ENCODE measurements at places on chromosomes 1 and 21. TPM values are rescaled to one million over a fixed set of nuclear protein-coding genes. Genes with fewer than 3 reads are reported as not detected.
A peak's percentile ranks its signal among the peaks of the same experiment; 100 is the strongest.

- DNase-seq = no peak
Measured at GRCh38 chr1:228751360-228752098, 16.2 kb downstream of the RHOU start.

- peak; percentile 11 for DNase-seq
Measured at GRCh38 chr21:36504067-36505058, 24.4 kb upstream of the CLDN14 start.

GRCh38 chr1:145887631-145888030 is 2.0 kb upstream of the ANKRD35 start:
- no peak for DNase-seq

The FNBP1L gene
- total RNA-seq = 22.1 TPM

GRCh38 chr1:227378181-227378580 is 59.9 kb upstream of the CDC42BPA start:
- no peak for DNase-seq

The PFDN2 gene
- 34.2 TPM for total RNA-seq

- no peak for DNase-seq
Measured at GRCh38 chr1:202953392-202953791, 4.7 kb downstream of the ADIPOR1 start.

- no peak for DNase-seq
Measured at GRCh38 chr1:109319114-109319513, 12.3 kb upstream of the MYBPHL start.

- DNase-seq = no peak
Measured at GRCh38 chr1:23798662-23799142, 1.9 kb downstream of the GALE start.

DNA sequence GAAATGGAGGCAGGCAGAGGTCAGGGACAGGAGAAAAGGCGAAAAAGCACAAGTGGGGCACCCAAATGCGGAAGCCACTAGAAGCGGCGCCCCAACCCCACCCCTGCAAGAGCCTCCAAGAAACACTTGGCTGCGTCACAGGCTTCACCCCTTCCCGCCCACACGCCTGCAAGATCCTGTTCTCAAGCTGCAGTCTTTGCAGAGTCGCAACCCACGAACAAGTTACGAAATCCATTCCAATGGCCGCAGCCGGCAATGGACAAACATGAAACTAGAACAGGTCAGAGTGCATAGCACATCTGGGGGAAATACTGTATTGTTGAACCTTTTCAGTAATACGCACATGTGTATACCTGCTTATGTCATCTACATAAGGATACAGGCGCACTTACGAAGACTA is 103.6 kb downstream of the PSMG1 start:
- DNase-seq = no peak

- no peak for DNase-seq
Measured at GRCh38 chr1:58345215-58346035, 201.1 kb downstream of the OMA1 start.

The PSEN2 gene
- total RNA-seq = 31.2 TPM

GRCh38 chr1:153922076-153922971 is 448 bp downstream of the GATAD2B start:
- peak; percentile 74 for DNase-seq

The STIL gene
- 8.0 TPM for total RNA-seq

DNA sequence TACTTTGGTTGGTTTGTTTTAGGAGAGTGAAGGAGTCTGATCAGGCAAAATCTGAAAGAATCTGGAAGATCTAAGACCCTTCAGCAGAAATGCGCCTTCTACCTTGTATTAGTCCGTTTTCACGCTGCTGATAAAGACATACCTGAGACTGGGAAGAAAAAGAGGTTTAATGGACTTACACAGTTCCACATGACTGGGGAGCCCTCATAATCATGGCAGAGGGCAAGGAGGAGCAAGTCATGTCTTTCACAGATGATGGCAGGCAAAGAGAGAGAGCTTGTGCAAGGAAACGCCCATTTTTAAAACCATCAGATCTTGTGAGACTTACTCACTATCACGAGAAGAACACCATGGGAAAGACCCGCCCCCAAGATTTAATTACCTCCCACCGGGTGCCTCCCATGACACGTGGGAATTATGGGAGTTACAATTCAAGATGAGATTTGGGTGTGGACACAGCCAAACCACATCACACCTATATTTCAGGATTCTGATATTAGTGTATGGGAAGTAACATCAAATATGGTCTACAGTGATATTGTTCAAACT is 99.3 kb downstream of the GLUL start:
- no peak for DNase-seq

DNA sequence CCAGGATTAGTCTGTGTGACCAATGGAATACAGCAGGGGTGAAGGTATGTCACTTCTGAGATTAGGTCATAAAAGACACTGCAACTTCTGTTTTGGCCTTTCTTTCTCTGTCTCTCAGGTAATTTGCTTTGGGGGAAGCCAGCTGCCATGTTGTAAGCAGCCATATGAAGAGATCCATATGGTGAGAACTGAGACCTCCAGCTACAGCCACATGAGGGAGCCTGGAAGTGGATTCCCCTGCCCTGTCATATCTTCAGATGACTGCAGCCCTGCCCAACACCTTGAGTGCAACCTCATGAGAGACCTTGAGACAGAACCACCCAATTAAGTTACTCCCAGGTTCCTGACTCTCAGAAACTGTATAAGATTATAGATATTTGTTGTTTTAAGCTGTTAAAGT is 70.1 kb upstream of the ESRRG start:
- no peak for DNase-seq

GRCh38 chr1:52007215-52008002 is 16.9 kb upstream of the RAB3B start:
- no peak for DNase-seq

The ATAD3A gene
- 20.7 TPM for total RNA-seq

The LRRC38 gene
- total RNA-seq = not detected

The HAPLN2 gene
- not detected for total RNA-seq

- no peak for DNase-seq
Measured at GRCh38 chr1:43971336-43971980, 1.6 kb downstream of the DPH2 start.

The RNU1-3 gene
- total RNA-seq = under 0.01 TPM

DNA sequence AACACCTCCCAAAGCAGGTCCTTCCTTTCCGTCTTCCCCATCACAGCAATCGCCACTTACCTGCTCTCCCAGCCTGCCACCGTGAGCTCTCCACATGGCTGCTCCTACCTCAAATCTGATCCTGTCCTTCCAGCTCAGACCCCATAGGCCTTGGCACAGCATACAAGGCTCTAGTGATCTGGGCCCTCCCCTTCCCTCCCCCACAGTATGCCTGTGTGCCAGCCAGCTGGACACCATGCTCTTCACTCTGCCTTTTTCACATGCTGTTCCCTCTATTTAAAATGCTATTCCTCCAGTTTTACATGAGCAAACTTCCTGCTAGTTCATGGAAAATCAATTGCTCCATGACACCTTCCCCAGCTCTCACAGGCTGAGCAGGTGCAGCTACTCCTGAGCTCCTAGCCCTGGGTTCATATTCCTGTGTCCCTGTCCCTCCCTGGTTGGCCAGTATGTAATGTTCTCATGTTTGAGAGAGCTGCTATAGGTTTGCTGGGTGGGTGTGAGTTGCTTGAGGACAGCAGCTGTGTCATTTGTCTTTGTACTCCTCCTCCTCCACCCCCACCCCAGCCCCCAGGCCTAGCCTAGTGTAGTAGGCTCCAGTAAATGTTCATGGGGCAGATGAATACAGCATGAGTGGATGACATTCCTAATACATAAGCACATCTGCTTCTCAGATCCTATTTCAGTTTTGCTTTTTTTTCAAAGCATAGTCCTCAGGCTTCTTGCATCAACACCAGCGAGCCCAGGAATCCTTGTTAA is 6.3 kb upstream of the TNNT2 start:
- DNase-seq = peak; percentile 36

DNA sequence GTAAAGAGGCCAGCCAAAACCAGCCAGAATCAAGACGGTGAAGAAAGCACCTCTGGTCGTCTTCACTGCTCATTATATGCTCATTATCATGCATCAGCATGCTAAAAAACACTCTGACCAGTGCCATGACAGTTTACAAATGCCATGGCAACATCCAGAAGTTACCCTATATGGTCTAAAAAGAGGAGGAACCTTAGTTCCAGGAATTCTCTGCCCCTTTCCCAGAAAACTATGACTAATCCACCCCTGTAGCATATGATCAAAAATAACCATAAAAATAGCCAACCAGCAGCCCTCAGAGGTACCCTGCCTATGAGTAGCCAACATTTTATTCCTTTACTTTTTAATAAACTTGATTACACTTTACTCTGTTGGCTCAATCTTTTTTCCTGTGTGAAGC is 34.2 kb upstream of the PBX1 start:
- no peak for DNase-seq

DNA sequence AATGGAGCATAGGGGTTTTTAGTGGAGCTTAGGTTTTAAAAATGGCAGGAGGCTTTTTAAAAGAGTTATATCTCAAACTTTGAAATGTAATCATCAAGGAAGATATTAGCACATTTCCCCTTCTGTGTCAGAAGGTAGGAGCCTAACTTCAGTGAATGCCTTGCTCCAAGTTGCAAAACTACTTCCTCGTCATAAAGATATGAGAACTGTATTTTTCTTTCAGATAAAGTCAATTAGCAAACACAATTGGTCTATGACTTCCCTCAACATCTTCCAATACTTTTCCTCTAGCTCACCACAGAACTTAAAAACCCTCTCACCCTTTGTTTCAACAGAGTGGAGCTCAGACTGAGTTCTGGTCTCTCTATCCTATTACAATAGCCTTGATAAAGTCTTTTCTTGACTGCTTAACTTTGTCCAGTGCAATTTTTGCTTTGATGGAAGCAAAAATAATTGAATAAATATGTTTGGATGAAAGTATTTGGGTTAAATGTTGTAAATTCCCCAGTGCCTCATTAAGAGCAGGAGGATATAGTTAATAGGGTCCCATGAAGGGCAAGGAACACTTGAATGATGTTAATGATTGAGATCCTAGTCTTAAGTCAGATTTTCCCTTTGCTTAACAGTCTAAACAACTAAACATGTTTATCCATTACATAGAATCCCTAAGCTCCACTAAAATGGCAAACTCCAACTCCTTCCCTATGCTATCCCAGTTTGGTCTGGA is 58.9 kb downstream of the TNFSF18 start:
- no peak for DNase-seq

The OR2L5 gene
- total RNA-seq = 0.27 TPM

DNA sequence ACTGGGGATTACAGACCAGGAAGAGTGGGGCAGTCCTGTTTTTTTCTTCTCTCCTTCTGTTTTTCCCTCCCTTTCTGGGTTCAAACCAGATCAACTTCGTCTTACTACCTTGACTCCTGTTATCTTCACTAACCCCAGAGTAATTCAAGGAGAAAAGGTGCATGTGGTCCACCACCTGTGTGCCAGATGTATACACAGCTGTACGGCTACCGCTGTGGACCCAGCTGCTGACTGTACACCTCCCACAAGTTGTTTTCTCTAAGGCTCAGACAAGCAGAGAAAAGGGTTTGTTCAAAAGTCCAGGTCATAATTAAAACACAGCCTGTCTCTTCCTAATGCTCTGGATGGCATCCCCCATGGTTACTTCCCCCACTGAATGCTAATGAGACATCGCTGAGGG is 102.1 kb downstream of the LMX1A start:
- DNase-seq = no peak

DNA sequence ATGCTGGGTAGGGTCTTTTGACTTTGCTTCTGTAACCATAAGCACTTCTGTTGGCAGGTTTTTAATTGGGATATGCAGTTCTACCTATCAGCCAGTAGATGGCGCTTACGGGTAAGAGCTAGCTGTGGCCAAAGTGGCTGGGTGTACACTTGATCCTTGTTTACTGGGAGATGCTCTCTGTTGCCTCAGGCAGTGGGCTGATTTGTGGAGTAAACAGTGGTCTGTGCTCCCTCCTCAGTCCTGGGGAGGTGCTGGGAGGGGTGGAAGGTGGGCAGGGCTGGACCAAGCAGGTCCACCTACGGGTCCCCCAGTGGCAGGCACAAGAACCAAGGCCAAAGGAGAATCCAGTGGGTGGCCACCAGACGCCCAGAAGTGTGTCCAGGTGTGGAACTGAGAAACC is 43.4 kb downstream of the RALGPS2 start:
- no peak for DNase-seq

The DNALI1 gene
- 1.3 TPM for total RNA-seq

The SFT2D2 gene
- total RNA-seq = 56.6 TPM

GRCh38 chr1:76547916-76548315 is 319.4 kb upstream of the ST6GALNAC5 start:
- DNase-seq = no peak

The CCDC181 gene
- not detected for total RNA-seq

DNA sequence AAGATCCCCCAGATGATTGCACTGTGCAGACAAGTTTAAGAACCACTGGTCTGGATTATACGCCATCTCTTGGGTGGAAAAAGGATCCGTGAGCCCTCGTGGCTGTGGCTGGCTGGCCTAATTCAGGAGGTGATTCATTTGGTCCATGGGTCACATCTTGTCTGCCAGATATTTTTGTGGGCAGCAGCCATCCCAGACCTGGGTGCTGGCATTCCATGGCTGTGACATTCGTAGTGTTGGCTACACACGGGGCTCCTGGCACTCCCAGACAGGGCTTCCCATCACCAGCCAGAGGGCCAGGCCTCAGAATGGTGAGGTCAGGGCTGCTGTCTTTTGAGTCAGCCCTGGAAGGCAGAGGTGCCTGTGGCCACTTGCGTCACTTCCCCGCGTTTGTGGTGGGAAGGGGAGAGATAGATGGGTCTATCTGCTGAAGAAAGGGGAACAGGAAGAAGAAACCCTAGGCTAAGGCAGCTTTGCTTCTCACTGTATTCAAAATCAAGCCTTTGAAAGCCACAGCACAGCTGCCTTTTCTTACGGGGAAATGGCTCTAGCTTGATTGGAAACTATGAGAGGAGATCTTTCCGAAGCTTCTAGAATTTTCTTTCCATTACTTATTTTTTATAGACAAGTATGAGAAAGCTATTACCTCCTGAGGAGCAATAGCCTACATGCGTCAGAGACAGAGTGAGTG is 32.4 kb downstream of the EIF2D start:
- peak; percentile 10 for DNase-seq

- DNase-seq = peak; percentile 70
Measured at GRCh38 chr1:150552128-150552910, 3.1 kb downstream of the ADAMTSL4 start.

DNA sequence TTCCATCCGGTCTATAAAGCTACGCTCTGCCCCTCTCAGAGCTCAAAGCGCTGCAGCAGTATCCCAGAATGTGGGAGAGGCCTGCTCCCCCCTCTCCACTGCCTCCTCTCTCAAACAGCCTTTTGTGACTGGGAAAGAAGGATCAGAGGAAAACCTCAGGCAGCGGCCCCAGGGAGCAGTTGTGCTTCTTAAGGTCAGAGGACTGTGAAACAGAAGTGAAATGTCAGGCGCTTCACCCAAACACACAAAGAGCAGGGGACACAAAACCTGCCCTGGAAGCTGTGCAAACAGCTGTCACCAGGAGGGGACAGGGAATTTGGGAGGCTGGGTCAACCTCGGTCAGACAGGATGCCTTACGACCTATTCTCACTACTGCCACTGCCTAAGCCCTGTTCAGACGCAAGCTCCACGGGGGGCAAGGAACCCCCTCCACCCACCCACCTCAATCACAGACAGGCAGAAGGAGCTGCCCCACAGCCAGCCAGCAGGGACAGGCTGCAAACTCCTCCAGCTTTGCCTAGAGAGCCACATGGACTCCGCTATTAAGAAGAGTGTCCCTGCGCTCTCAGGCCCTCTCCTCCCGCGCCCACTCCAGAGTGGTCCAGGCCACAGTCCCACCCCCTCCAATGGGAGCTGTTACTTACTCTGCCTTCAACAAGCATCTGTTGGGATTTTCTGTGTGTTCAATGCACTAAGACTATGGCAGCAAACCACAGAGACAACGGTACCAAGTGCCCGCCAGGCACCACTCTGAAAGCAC is 14.6 kb downstream of the SSBP3 start:
- DNase-seq = no peak

Measured in mammary epithelial cell (primary cell).